ENCODE measurements at places on chromosomes 13 and 19.

DNA sequence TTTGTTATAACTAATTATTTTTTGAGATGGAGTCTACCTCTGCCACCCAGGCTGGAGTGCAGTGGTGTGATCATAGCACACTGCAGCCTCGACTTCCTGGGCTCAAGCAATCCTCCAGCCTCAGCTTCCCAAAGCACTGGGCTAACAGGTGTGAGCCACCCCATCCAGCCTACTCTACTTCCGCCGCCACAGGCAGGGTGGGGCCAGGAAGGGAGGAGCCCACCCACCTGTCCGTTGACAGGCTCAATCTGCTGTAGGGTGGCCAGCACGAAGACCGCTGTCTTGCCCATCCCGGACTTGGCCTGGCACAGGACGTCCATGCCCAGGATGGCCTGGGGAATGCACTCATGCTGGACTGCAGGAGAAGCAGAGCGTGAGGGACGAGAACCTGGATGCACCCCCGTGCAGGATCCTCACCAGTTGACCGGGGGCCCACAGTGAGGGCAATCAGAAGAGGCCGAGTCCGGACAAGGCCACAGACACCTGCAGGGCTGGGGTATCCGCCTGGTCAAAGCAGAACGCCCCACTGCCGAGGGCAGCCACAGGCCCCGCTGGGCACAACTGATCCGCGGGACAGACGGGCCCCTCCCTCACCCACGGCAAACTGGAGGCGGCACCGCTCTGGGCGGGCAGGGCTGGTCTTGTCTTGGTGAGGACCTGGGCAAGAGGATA lies 6.7 kb downstream of the DDX39A start:
- no peak for DNase-seq

GRCh38 chr13:34409496-34410182 lies 532.4 kb upstream of the NBEA start:
- no peak for DNase-seq

GRCh38 chr13:30371649-30372265 lies 50.5 kb upstream of the UBE2L5 start:
- peak; percentile 59 for DNase-seq

- no peak for DNase-seq
Observed at GRCh38 chr13:33817513-33817900, 442 bp upstream of the RFC3 start.

GRCh38 chr13:33728271-33729037 lies 89.5 kb upstream of the RFC3 start:
- DNase-seq, result no peak

All from activated CD4-positive, alpha-beta T cell treated with anti-CD3 and anti-CD28 coated beads for 48 hours (primary cell).